DMS 273 treated with DMSO at 0.1 percent for 48 hours (cell line): ENCODE measurements at places on chromosomes 12 and 14.

DNA sequence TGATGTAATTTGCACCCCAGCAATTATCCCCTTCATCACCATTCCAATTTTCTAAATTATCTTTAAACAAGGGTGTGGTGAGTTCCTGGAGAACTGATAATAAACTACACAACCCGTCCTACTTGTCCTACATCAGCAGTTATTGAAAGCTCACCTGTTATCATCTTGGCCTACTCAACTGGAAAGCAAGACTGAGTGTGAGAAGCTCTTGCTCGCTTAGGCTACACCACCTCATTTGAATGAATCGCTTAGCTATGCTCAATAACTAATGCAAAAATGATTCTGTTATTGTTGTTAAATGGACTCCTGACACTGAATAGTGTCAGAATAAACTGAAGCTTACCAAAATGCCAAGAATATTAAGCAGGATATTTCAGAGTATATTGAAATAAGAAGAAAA lies 115.4 kb upstream of the BTG1 start:
- no peak for DNase-seq

DNA sequence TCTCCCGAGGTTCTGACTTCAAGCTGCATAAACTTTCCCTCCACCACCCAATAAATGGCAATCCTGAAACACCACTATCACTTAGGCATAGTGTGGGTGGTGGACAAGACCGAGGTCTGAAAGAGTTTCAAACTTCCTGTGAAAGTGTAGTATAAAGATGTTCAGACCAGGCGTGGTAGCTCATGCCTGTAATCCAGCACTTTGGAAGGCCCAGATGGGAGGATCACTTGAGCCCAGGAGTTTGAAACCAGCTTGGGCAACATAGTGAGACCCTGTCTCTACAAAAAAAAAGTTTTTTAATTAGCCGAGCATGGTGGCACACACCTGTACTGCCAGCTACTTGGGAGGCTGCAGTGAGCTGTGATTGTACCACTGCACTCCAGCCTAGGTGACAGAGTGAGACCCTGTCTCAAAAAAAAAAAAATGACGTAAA lies 61.9 kb downstream of the CCDC92 start:
- no peak for DNase-seq

DNA sequence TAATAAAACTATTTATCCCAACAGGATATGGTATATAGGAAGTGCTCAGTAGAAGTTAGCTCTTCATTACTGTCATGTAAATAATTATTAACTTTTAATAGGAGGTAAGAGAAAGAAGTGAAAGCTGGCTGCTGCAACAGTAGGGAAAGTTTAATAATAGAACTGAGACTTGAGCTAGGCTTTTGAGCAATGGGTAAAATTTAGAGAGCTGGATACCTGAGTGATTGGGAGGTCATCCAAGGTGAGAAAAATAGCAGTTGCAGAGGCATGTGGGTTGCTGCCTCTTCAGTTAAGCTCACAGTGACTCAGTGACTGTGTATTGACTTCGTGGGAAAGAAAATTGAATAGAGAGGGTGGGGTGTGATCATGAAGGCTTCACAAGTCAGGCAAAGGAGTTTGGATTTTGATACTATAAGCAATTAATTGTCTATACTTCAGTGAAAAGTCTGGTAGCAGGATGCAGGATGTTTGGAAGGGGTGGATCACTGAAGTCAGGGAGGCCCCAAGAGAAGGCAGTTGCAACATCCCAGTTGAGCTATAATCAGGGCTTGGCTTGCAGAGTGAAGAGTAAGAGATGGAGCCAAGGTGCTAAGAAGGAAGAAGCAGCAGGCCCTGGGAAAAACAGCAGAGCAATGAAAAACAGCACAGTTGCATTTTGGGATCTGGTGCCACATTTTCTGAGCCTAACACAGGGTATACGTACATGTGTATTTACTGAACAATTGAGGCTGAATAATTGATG lies 172.0 kb upstream of the FRMD6 start:
- DNase-seq = no peak

DNA sequence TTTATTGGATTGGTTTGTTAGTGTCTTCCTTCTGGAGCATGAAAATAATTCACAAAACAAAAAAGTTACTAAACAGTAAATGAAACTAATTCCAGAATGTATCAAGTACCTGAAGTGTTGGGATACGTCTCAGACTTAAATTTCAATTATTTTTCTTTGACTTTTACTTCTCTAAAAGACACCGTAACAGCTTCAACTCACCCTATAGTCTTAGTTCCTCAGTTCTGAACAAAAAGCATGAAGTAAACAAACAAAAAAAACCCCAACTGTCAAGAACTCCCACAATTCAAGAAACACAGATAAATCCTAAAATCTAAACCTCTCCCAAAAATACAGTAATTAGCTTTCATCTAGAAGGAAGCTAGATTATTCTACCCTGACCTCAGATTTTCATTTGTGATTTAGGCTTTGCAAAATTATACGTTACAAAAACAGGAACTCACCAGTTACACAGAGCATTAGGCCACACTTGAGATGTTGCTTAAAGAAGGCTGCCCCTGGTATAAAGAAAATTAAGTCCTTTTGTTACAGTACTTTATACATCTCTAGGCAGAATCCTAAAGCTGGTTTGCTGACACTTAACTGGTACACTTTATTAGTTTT lies 10.2 kb downstream of the HEATR5A start:
- no peak for DNase-seq

DNA sequence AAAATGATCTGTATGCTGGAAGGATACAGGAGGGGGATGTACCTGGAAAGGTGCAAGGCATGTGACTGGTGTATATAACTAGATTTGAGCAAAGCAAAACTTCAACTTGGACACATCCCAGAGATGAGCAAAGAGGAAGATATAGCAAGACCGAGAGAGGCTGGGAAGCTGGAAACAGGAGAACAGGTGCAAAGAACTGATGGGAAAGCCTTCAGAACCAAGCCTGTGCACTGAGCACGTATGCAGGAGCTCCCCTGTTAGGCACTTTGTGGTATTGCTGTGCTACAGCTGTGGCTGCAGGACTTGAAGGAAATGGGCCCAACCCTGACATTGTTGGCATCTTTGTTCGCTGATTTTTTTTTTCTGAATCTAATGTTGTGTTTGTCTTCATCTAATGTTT lies 120.7 kb upstream of the PWP1 start:
- DNase-seq = no peak
